ENCODE measurements at places on chromosomes 13 and 19.
A peak's percentile ranks its signal among the peaks of the same experiment; 100 is the strongest.

DNA sequence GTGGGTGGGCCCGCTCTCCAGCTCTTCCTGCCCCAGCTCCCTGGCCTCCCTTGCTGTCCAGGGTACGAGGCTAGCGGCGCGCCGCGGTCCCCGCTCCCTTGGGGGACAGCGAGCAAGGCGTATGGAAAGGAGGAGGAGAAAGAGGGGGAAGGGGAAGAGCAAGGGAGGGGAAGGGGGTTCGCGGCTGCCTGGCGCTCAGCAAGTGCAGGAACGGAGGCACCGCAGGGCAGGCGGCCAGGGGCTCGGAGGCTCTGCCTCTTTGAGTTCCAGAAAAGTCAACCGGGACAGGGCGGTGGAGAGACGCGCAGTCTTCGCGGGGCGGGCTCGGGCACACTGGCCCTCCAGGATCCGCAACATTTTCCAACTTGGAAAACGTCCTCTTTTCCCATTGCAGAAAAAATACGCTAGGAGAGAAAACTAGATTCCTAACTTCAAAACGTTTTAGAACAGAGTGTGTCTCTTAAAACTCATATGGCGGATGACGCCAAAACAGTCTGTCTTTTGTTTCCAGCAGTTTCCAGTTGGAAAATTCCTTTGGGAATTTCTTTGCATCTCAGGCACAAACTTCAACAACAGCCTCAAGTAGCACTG is 23.1 kb upstream of the TNFRSF19 start:
- DNase-seq = no peak

GRCh38 chr19:39397360-39398296 is 6.5 kb downstream of the MED29 start:
- DNase-seq = peak; percentile 70

GRCh38 chr13:37406031-37406430 is 192.5 kb downstream of the POSTN start:
- DNase-seq = no peak

DNA sequence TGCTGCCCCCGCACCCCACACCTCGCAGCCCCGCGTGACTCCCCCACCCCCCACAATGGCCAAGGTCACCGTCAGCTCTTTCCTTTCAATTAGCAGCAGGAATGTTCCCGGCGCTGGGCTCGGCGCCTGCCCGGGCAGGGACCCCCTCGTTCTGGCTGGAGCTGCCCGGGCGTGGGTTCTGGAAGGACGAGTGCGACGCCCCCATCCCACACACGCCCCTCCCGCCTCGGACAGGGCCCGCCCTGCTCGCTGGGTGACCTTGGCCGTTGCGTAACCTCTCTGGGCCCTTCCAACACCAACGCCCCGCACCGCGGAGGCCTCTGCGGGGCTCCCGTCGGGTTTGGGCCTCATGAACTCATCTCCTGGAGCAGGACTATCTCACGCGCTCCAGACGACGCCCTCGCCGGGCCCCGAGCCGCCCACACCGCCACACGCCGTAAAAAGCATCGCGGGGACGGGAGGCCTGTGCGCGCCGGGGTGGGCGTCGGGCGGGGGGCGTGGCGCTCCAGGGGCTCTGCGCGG is 10.3 kb downstream of the PALM start:
- no peak for DNase-seq

DNA sequence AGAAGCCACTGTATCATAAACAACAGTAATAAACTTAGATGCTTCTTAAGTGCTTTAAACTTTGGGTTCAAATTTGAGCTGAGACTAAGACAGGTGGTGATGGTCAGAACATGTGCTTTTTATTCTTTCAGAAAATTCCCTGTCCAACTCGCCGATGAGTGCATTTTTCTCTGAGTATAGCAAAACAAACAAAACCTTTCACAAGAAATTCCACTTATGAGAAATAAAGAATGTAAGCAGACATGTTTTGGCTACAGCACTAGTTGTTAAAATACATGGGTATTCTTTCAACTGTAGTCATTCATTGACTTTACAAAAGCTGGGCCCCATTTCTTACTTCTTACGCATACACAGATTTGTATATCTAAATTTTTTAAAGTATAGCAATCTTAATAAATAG is 125.6 kb downstream of the SPRY2 start:
- no peak for DNase-seq

- peak; percentile 58 for DNase-seq
Measured at GRCh38 chr19:16417660-16418596, 53.8 kb downstream of the EPS15L1 start.

DNA sequence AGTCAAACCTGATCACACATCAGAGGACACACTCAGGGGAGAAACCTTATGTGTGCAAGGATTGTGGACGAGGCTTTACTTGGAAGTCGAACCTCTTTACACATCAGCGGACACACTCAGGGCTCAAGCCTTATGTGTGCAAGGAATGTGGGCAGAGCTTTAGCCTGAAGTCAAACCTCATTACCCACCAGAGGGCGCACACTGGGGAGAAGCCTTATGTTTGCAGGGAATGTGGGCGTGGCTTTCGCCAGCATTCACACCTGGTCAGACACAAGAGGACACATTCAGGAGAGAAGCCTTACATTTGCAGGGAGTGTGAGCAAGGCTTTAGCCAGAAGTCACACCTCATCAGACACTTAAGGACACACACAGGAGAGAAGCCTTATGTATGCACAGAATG is 8.2 kb upstream of the ZNF527 start:
- DNase-seq = no peak

All from G401 (cell line).